SIG-M5 (cell line): ENCODE measurements at places on chromosomes 4 and X.

GRCh38 chrX:21747558-21747957, 10.4 kb downstream of the SMPX start:
- DNase-seq: no peak

DNA sequence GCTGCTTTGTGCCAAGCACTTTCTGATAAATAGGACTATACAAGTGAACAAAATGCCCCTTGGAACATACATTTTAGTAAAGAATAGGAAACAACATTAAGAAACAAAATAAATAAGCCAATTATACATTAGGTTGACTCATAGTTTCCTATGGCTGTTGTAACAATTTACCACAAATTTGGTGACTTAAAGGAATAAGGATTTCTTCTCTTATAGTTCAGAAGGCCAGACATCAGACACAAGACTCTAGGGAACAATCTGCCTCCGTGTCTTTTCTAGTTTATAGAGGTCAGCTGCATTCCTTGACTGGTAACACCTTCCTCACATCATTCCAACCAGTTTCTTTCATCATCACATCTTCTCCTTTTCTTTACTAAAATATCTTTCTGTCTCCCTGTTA, 235.9 kb upstream of the PCDH18 start:
- DNase-seq: no peak

DNA sequence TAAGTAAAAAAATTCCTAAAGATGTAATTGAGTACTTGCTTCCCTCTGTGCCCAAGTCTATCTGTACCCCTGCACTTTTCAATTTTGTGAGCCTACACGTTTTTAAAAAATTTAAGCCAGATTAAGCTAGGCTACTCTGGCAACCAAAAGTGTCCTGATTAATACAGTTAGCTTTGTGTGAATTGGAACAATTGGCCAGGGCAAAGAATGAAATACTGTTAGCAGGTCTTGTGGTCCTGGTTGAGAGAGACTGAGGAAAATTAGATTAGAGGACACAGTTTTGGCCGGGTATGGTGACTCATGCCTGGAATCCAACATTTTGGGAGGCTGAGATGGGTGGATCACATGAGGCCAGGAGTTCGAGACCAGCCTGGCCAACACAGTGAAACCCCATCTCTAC, 293.3 kb downstream of the RAPGEF2 start:
- no peak for DNase-seq

DNA sequence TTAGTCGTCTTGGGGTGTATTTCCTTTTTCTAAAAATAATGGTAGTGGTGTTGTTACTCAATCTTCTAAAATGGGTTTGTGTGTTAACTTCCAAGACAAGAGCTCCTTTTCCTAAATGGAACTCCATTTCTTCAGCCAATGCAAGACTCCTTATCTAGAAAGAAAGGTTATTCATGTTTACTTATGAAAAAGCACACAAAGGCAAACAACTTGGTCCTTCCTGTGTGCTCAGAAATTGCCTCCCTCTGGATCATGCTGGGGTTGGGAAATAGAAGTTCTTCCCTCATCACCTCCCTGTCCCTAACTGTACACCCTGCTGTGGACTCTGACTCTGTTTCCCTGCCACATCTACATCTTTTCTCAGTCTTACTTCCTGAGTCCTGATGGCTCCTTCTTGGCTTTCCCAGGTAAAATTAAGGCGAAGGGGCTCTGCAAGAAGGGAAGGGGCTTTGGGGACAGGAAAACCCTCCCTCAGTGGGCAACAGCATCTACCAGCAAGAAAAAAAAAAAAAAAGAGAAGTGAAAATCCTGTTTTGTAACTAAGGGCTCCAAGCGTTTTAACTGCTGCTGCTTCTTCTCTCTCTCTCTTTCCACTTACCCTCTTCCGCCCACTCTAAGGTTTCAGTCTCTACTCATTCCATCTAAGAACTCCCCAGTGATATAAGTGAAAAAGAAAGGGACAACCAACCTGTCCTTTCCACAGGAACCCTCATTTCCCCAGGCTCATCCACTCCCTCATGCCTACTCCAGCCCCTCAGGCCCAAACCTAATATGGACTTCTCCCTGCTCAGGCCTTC, 19.8 kb upstream of the TASL start:
- DNase-seq: peak; percentile 77

DNA sequence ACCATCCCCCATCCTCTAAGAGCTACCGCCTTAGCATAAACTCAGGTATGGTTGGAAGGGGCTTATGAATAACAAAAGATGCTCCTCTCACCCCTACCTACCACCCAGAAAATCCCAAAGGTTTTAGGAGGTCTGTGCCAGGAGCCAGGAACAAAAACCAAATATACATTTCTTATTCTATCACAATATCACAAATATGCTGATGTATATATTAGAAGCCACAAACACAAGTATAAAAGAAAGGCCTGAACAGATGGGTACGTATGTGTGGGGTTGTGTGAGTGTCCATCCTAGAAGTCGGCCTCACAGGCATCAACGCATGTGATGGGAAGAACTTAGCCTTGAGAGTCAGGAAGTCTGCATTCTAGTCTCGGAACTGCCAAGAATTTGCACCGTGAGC, 8.7 kb upstream of the ANXA5 start:
- no peak for DNase-seq

DNA sequence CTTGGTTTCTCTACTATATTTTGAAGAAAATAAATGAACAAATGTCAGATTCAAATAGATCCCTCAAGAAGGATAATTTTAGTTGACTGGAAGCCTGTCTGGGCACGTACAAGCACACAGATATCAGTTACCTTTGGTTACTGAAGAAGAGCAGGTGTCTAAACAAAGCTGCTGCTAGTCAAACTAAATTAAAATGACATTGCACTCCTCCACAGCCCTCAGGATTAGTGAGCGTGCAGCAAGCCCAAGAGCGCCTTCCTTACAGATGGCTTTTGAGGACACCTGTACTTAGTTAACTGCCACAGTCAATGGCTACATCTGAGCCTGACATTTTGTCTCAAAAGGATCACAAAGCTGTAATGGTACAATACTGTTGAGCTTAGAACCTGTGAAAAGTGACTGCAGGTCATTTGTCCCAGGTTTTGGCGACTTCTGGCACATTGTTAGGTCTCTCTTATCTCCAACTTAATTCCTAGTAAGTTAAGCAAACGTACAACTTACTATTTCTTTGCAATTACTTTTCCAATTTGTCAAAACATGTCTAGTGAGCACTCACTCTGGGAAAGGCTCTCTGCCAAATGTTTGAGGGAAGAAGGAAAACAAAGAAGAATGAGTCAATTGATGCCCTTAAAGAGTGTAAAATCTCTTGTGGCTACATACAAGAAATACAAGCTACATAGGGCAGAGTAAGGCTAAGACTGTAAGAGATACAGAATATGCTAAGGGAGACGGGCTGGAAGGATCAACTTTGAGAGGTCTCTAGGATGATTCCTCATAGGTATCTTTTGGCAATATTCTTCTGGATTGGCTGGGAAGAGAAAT, 25.6 kb upstream of the DAPP1 start:
- no peak for DNase-seq

DNA sequence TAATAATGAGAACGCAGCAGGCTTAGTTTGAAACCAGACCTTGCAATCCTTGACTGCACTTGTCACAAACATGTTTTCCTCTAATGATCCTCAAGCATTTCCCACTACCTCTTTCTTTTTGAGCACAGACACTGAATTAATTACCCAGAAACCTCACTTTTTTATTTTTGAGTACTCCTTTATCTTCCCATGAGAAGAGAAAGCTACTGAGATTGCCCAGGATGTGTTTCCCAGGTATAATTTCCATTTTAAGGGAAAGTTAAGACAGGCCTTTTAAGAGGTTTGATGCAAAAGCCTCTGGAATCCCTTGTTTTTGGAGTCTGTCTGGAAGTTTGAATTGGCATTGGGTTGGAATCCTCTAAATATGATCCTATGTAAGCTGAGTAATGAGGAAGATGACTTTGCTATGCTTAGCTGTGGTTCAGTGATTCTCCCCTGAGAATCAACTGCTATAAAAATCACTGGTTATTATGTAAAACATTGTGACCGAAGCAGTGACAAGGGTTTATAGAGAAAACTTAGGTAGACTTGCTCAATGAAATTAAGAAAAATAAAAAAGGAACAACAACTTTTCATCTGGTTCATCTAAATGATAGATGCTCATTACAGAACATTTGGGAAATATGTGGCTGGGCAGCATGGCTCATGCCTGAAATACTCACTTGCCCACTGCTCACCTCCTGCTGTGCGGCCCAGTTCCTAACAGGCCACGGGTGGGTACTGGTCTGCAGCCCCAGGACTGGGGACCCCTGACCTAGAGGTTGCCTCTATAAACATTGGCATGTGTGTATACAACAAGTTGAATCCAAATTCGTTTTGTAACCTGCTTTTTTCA, 10.8 kb upstream of the RHOH start:
- DNase-seq: no peak

- DNase-seq: no peak
These were observed 70.1 kb downstream of the INPP4B start for GRCh38 chr4:142776026-142776425.

- DNase-seq: no peak
These were observed 81.1 kb upstream of the RAPGEF2 start for GRCh38 chr4:159021597-159022385.

DNA sequence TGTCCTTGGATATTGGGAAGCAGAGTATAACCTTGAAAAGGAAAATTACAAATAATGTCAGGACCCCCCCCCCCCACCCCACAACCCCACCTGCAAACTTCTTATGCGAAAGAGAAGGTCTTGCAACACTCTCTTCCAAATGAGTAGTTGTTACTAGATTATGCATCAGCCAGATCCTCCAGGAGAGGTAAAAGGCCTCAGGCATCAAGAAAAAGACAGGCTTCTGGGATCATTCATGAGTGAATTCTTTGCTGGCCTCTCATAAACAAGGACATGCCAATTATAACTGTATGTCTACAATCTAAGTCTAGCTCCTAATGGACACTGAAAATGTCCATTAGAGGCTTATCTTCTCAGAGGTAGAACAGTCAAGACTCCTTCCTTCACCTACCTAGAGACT, 1443.3 kb downstream of the RAPGEF2 start:
- no peak for DNase-seq

DNA sequence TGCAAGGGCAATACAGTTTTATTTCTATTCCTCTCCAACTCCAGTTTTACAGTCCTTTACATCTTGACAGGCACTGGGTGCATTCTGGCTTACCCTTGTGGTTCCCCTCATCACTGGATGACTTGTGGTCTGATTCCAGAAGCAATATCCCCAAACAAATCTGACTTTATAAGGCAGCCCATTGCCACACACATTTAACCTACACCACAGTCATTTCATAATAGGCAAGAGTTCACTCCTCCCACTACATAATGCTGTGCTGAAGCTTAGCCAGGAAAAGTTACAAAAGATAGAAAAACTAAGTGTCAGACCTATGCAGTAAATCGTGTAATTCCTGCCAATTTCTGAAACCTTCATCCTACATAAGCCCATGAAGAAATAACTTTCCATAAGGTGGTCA, 82.9 kb upstream of the MID1IP1 start:
- no peak for DNase-seq

DNA sequence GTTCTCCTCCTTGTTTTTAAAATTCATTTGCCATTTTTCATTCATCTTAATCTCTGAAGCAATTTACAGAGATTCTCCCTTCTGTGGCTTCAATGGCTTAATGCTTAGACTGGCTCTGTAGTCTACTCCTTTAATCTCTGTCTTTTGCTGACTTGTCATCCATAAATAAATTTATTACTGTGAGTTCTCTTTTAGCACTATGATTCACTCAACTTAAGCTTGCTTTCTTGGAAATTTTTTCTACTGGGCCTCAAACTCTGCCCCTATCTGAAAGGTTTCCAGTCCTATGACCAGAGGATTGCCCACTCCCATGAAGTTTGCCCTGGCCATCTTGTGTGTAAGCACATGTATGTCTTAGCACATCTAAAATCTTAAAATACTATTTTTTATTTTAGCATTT, 251.1 kb downstream of the DCLK2 start:
- DNase-seq: no peak

DNA sequence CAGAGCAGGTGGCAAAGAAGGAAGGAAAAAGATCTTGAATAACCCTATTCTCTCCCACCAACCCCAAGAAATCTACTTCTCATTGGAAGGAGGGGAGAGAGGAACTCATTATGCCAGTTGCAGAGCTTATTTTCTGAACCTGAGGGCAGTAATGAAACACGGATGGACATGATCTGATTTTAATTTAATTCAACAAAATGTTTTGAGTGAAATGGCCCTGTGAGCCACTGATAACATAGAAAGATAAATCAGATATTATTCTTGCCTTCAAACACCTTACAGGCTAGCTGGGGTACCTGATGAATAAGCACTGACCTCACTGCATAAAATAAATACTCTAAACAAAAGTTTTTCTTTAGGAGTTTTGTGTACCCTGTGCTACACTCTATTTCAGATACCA, 30.3 kb downstream of the DAPP1 start:
- DNase-seq: no peak

DNA sequence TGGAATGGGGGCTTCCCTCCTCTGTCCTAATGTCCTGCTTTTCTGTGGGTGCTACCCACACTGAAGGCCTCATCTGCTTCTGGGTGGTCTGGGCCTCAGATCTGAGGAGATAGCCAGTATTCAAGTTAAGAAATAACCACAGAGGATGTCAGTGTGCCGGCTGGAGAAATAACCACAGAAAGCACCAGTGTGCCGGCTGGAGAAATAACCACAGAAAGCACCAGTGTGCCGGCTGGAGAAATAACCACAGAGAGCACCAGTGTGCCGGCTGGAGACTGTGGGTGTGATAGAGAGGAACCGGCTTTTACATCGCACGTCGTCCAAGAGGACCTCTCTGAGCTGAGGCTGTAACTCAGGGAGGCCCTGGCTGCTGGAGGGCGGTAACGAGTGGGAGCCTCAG, 65.7 kb upstream of the PSAPL1 start:
- DNase-seq: no peak

GRCh38 chr4:61332693-61333092, 132.6 kb downstream of the ADGRL3 start:
- no peak for DNase-seq

DNA sequence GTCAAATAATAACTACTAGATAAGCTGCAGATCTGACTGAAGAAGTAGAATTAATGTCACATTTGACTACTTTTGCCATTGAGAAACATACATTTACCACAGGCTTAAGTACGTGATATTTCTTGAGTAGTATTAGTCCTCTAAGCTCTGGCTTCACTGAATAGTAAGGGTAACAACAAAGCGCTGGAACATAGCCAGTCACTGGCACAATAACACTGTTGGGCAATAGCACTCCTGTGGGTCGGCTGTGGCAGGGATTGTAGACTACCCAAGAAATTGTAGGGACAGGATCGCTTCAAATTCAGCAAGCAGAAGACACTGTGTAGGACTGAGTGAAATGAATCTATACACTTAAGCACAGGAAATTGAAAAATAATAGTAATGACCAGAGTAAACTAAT, 27.1 kb upstream of the IL15 start:
- DNase-seq: no peak

GRCh38 chr4:95061220-95061619, 303.5 kb downstream of the BMPR1B start:
- no peak for DNase-seq

- DNase-seq: no peak
These were observed 156.9 kb downstream of the NLGN4X start for GRCh38 chrX:6071731-6072130.

GRCh38 chrX:105328773-105329172, 108.3 kb upstream of the TEX13A start:
- no peak for DNase-seq
